ENCODE measurements at places on chromosomes 4 and X.

DNA sequence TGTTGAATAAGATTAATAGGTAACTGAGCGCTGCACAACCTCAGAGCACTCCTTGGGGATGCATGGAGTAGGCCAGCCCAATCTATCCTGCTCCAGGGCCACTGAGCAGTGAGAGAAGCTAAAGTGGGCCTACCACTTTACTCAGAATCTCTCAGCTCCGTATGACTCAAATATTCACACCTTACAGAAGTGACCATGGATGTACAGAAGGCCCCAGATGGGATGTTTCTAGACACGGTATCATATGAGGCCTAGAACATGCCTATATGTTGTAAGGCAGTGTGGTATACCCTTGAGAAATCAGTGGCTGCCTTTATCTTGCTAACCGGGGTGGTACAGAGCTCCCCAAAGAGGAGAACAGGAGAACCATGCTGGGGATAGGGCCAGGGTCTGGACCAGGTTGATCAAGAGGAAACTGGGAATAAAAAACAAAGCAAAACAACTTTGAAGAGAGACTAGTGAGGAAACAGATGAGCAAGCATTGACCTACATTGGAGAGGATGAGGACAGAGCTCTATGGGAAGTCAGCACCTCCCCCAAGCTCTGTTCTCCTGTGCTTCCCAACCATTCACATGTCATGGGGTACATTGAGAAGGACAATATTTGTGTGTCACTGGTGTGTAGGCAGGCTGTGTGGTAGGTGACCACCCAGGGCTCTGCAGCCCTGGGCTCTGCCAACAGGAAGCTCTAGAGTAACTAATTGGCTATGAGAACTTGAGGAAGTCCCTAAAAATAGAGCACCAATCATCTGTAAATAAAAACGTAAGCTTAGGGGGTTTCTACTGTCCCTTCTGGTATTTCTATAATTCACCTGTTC is 31.4 kb downstream of the HOPX start:
- no peak for DNase-seq

- DNase-seq = no peak
These were observed 1045.0 kb upstream of the ADGRL3 start for GRCh38 chr4:60155088-60155487.

- no peak for DNase-seq
These were observed 154.1 kb upstream of the FAM241A start for GRCh38 chr4:111991163-111991562.

- no peak for DNase-seq
These were observed 5.4 kb upstream of the ADGRG2 start for GRCh38 chrX:19127649-19128168.

- peak; percentile 40 for DNase-seq
These were observed 158.4 kb downstream of the DCLK2 start for GRCh38 chr4:150236626-150237025.

DNA sequence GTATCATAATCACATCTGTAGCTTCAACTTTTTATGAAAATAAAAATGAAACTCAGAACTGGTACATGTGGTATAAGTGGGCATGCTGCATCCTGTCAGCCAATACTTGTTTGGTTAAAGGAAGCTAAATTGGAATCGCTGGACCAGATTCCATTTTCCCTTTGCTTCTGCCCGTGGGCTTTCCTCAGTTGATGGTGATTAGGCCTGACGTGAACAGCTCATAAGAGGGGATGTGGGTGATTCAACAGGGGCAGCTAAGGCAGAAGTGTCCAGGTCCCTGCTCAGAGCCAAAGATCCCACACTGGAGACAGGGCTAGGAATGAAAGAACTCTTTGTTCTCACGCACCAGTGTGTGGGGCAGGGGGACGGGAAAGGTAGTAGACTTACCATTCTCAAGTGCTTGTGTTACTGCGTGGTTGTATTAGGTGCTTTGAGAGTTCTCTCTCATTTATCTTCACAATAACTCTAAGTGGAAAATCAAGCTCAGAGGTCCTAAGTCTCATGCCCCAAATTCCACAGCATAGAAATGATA is 63.2 kb upstream of the GUCY1A1 start:
- no peak for DNase-seq

DNA sequence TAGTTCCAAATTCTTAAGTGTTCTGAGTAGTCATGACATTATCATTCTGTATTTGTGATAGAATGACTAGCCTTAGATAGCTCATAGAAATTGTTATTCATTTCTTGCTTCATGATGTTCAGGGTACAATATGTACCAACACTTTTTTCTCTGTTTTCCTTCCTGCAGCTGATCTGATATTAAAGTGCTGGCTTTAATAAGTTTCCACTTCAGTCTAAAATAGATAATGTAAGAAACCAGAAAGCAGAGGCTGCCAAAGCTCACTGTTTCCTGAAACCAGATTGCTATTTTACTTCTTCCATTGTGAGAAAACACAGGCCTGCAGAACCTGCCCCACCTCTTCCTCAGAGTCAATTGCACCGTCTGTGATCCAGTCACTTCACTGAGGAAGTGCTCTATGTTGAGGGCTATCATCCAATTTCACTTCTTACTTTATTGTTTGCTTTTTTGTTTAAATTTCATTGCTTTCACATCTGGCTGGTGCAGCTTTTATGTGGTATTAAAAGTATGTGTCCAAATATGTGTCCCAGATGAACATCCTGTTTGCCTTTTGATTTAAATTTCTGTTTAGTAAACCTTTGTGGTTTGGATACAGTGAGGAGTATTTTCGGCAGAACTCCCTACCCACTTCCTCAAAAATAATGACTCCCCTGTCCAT is 652.1 kb downstream of the ANKRD50 start:
- peak; percentile 26 for DNase-seq

DNA sequence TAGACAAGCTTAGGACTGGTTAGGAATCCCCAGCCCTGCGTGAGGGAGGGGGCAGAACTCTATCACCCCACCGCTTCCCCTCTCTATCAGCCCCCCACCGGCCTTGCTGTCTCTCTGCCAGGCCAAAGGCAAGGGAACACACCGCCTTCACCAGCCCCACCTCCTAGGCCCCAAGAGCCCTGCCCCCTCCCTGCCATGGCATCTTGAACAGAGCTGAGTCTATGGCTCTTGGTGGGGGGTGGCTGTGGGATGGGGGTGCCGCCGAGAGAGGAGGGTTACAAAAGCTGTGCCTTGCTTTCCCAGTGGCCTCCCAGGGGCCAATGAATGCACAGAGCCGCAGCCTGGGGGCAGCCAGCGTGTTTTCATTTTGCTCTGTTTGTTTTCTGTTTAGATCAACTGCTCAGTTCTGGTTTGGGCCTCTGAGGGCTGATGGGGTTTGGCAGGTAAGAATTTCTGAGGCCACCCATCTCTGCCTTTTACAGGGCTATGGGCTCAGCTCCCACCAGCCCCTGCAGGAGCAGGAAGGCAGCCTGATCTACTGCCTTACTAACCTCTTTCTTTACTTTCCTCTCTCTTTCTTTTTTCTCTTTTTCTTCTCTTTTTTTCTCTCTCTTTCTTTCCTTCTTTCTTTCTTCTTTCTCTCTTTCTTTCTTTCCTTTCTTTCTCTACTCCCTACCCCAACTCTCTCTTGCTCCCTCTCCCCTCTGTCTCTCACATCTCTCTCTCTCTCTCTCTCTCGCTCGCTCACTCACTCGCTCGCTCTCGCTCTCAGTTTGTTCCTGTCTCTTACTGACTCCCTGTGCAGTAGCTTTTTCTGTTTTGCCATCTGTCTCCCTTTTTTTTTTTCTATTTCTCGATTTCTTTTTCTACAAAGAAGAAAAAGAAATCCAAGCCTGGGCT is 128.3 kb downstream of the PJA1 start:
- no peak for DNase-seq

DNA sequence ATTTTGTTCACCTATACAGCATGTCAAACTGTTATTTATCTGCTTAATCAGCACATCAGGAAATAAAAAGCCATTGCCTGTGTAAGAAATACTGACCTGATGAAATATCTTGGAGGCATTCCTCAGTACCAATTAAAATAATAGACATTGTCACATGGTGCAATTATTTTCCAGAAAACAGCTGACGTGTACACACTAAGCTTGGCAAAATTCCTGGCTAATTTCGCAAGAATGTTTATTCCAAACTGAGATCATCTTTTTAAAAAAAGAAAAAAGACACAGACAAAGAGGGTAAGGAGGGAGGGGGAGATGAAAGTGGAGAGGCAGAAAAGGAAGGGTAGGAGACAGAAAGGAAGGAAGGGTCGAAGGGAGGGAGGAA is 61.9 kb upstream of the NFKB1 start:
- DNase-seq = peak; percentile 96

- DNase-seq = no peak
These were observed 447.5 kb upstream of the PITX2 start for GRCh38 chr4:111070390-111070789.

DNA sequence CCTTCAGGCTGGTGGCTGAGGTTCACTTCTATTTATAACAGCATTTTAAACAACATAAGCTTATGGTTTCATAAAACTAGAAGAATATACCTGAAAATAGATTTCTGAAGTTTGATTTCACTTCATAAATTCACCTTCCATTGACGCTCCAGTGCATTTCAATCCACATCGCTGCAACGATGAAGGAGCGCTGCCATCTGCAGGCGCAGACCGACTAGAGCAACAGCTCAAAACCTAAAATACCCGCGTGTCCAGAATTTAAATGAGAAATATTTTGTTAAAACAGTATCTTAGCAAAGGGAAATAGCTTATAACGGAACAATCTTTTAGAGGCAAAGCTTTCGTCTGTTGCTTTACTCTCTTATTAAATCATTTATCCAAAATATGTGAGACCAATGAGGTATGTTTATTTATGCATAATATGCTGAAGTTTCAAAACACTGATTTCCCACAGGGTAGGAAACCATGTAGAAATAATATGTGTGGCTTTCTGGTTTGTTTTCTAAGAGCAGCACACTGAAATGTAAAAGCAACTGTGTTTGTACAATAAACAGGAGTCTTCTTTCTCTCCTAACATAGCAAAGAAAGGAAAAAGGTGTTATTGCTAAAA is 816.4 kb upstream of the FRG1 start:
- peak; percentile 26 for DNase-seq

GRCh38 chr4:189823591-189823990 is 117.1 kb upstream of the FRG1 start:
- no peak for DNase-seq

- DNase-seq = no peak
These were observed 72.7 kb upstream of the H2AZ1 start for GRCh38 chr4:100022792-100023222.

- DNase-seq = no peak
These were observed 9.8 kb upstream of the TIGD2 start for GRCh38 chr4:89101256-89102161.

- DNase-seq = no peak
These were observed 38.6 kb downstream of the CENPU start for GRCh38 chr4:184695178-184695896.

GRCh38 chr4:61246034-61246433 is 45.9 kb downstream of the ADGRL3 start:
- DNase-seq = no peak

DNA sequence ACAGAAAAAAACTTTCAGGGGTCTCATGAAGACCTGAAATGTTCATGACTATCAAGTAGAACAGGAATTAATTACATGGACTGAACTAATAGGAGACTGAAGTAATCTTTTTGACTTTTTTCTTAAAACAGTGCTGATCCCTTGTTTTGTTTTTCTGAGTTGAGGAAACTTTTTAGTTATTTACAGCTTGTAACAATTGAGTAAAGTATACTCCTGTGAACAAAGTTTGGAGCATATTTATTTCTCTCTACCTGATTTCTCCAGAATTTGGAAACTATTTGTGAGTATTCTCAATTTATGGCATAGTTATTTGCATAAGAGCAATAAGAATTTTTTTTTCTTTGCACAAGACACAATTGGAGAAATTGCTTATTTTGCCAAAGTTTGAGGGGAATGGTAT is 64.8 kb downstream of the PCDH18 start:
- no peak for DNase-seq

GRCh38 chrX:47177079-47177478 is 16.6 kb upstream of the UBA1 start:
- DNase-seq = no peak

- no peak for DNase-seq
These were observed 749.5 kb upstream of the PCDH7 start for GRCh38 chr4:29970626-29971025.

DNA sequence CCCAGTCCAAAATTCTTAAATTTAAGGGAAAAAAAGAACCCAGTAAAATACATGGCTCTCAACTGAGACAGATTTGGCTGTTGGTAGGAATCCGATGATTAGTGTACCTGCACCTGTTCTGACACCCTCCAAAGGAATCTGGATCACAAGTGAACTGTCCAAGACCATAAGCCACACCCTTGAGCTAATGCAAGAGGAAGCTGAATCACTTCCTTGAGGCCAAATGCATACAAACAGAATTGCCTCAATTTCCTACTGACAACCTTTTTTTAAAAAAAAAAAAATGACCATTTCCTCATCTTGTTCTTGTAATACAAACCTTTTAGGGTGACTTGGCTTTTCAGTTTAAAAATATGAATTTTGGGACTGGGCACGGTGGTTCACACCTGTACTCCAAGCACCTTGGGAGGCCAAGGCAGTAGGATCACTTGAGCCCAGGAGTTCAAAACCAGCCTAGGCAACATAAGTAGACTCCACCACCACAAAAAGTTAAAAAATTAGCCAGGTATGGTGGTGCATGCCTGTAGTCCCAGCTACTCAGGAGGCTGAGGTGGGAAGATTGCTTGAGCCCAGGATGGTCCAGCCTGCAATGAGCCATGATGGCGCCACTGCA is 10.7 kb upstream of the FBXL5 start:
- no peak for DNase-seq

GRCh38 chr4:57109411-57109846 is 756 bp downstream of the IGFBP7 start:
- no peak for DNase-seq

DNA sequence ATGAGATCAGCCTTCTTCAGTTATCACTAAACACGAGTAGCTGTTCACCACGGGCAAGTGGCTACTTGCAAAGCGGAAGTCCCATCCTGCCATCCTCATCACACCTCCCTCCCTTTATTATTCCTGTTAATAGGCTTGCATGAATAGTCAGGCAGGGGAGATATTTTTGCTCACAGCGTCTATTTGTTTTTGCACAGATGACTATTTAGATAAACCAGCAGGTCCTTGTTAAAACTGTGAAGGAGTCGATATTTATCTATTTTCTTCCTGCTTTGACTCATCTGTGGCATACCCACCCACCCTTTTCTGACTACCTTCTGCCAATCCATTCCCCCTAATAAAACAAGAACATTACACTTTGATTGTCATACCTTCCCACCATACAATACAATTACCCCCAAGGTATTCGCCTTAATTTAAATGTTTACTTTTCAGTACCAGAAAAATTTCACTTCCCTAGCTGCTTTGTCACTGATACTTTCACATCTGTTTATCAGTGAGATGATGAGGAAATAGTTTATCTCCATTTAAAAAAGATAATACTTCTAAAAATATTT is 96.6 kb upstream of the BANK1 start:
- no peak for DNase-seq
